Hindlimb muscle (tissue), 1 donor: ENCODE measurements at places on chromosomes 4 and X.
A peak's percentile ranks its signal among the peaks of the same experiment; 100 is the strongest.

DNA sequence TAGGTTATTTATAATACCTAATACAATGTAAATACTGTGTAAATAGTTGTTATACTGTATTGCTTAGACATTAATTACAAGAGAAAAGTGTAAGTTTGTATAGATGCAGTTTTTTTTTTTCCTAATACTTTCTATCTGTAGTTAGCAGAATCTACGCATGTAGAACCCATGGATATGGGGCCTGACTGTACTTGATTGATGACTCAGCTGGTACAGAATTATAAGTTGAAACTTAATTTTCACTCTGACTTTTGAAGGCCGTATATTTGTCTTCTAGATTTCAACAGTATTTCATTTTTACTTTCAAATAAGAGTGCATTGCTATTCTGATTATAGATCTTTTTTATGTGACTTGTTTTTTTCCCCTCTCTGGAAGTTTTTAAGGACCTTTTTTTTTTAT, 30.8 kb upstream of the NDUFC1 start:
- no peak for DNase-seq

DNA sequence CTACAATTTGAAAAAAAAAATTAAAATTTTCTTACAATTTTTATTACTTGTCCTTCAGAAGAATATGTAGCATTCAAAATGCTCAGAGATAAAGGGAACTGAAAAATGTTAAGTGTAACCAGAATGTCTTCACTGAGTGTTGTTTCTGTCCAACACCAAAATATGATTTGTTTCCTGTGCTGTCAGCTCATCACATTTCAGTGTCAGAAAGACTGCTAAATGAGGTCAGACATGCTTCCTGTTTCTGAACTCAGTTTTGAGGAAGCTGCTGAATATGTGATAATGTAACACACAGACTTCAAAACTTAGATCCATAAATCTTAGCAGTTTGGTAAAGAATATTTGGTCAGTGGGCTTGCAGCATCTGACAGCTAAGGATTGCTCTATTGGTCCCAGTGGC, 1849.7 kb downstream of the PCDH7 start:
- DNase-seq, result peak; percentile 4

DNA sequence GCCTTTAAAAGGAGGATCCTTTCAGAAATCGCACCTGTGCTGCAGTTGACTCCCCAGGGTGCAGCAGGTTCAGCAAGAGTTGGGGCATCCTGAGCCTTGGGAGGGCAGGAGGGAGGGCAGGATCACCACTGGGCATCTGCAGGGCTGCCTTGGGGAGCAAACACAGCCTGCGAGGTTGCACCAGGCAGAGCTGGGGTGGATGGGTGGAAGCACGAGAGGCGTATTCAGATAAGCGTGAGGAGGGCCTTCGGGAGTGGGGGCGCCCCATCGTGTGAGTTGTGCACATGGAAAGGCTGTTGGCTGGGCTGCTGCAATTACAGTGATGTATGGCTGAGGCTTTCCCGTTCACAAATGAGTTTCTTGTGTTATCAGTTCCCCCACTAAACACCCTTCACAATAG, 55.5 kb downstream of the PSAPL1 start:
- DNase-seq, result no peak

DNA sequence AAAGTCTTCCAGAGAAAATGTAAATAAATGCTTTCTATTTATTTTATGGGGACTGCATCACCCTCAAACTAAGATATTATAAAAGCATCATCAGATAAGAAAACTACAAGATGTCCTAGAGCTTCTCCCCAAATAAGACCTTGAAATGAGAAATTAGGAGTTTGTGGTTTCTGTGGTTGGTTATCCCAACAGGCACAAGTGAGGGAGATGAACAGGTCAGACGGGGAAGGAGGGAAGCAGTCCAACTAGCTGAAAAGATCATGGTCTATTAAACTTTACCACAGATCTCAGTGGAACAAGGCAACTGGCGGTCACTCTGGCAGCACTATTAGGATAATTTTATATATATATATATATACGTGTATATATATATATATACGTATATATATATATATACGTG, 319.3 kb upstream of the GRID2 start:
- no peak for DNase-seq

DNA sequence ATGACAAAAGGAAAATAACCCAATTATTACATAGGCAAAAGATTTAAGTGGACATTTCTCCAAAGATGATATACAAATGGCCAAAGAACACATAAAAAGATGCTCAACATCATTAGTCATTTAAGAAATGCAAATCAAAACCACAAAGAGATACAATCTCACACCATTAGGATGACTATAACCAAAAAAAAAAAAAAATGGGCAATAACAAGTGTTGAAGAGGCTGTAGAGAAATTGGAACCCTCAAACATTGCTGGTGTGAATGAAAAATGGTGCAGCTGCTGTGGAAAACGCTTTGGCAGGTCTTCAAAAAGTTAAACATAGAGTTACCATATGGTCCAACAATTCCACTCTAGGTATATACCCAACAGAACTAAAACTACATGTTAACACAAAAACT, 5.6 kb upstream of the PRDX4 start:
- DNase-seq, result no peak

DNA sequence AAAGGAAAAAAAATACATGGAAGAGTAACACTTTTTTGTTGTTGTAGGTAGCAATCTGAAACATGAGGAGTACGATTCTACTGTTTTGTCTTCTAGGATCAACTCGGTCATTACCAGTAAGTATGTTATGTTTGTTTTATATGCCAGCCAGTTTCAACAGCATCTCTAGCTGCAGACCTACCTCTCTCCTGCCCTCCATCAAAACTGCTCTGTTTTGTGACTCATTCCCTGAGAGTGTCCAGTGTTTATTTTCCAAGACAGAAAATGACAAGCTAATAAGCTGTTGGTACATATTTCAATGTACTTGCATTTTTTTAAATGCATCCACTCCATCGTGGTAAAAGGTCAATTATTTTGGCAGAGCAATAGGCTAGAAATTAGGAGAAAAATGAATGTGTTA, 347 bp downstream of the AMTN start:
- DNase-seq, result no peak

GRCh38 chrX:7059859-7060258, 87.7 kb upstream of the STS start:
- DNase-seq, result no peak

DNA sequence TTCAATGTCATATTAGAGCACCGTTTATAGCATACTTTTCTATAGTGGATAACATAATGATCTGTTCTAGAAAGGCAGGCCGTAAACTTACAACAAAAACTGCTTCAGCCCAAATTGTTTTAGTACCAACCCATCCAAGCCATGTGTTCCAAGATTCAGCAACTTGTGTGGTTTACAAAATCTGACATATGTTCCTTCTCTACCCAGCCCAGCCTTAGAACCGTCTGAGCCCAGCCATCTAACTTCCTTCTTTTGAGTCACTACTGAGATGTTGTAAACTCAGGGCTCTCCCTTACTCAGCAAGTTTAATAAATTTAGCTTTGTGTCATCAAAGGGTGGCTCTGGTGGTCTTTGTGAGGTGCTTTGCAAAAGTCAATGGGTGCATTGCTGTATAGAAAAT, 32.4 kb upstream of the REPS2 start:
- no peak for DNase-seq

DNA sequence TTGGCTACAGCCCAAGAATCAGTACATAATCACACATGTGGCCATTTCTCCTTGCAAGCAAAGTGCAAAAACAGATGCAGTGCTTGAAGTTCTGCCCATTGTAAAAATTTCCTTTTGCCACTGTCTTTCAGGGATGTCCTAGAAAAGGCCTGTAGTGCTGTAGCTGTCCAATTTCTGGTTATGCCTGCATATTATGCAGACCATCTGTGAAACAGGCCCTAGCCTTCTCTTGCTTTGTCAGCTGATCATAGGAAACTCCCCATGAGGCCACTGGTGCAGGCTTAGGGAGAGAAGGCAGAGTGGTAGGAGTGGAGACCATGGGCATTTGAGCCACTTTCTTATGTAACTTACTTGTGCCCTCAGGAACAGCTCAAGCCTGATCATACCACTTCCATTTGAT, 130.4 kb upstream of the GABRA2 start:
- no peak for DNase-seq

GRCh38 chr4:682490-683172, 6.3 kb downstream of the SLC49A3 start:
- no peak for DNase-seq

- DNase-seq, result peak; percentile 36
These were observed 34.7 kb downstream of the LUZP4 start for GRCh38 chrX:115324194-115324593.

DNA sequence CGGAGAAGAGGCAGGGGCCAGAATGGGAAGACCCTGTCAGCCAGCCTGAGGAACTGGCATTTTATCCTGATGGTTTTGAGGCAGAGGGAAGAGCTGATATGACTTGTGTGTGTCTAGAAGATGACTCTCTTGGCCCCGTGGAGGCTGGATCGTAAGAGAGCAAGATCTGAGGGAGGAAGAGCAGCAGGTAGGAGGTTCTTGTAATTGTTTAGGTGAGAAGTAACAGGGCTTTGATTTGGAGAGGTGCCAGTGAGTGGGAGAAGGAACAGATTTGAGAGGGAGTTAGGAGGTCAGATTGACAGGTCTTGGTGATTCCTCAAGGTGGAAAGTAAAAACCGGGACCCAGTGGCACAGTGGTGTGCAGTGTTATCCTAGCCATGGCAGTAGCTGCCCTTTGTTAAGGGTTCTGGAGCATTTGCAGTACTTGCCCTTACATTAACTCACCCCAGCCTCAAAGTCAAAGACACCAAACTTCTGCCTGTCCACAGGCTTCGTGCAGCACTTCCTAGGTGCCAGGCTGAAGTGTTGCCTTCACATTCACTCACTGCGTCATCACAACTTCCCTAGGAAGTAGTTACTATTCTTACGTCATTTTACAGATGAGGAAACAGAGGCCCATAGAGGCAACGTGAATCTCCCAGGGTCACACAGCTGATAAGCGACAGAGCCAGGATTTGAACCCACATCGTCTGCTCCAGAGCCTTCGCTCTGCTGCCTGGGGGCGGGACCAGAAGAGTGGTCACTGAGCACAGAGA, 23.7 kb downstream of the RTL5 start:
- no peak for DNase-seq

GRCh38 chr4:7801001-7801400, 138.7 kb downstream of the AFAP1 start:
- no peak for DNase-seq

- no peak for DNase-seq
These were observed 18.7 kb upstream of the GALNTL6 start for GRCh38 chr4:171794528-171794927.

DNA sequence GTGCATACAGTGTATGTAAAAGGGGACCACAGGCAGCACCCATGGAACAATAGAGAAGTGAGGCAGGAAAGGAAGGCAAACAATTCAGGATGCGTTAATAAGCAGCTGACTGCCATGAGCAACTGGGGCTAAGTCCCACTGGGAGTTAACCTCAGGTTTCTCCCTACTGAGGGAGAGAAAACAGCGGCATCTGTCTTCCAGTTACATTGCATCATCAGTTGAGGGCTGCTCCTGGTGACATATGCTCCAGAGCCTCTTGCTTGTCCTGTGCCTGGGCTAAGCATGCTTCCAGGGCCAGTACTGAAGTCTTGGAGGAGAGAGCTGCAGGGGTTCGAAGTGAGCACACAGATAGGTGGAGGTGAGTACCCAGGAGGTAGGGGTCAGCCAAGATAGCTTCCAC, 24.3 kb downstream of the RAI2 start:
- no peak for DNase-seq

GRCh38 chr4:176638992-176639391, 153.7 kb downstream of the VEGFC start:
- DNase-seq, result no peak

DNA sequence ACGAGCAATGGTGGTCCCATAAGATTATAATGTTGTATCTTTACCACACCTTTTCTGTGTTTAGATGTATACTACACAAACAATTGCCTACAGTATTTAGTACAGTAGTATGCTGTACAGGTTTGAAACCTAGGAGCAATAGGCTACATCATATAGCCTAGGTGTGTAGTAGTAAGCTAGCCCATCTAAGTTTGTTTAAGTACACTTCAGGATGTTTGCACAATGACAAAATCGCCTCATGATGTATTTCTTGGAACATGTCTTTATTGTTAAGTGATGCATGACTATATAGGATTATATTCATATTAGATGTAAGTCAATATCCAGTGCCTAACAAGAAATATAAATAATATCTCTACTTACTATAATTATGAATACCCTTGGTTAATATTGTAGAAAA, 104.6 kb downstream of the SLC10A6 start:
- no peak for DNase-seq

DNA sequence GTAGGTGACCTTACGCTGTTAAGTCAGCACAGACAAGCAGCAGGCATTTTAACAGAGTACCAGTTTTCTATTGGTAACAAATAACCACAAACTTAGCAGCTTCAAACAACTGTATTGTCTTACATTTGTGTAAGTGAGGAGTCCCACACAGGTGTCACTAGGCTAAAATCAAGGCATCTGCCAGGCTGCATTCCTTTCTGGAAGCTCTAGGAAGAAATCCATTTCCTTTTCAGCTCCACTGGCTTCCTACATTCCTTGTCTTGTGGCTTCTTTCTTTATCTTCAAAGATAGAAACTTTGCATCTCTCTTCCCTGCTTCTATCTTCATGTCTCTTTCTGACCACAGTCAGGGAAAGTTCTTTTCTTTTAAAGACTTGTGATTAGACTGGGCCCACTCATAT, 139.9 kb downstream of the TMEM144 start:
- DNase-seq, result no peak

DNA sequence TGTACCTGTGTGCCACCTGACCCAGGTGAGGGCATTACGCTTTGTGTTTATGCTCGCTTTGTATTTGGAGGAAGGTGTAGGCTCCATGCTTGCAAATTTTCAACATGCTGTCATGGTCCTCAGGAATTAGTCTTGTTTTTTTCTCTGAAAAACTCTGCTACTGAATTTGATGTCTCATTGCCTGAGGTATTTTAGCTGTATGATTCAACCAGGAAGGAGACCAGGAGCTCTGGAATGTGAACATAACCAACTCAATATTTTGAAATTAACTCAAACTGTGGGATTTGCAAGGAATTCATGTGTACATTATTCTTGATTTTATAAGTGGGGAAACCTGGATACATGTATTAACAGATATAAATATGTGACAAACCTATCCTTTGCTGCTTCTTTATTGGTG, 134.1 kb downstream of the SLC4A4 start:
- DNase-seq, result no peak

DNA sequence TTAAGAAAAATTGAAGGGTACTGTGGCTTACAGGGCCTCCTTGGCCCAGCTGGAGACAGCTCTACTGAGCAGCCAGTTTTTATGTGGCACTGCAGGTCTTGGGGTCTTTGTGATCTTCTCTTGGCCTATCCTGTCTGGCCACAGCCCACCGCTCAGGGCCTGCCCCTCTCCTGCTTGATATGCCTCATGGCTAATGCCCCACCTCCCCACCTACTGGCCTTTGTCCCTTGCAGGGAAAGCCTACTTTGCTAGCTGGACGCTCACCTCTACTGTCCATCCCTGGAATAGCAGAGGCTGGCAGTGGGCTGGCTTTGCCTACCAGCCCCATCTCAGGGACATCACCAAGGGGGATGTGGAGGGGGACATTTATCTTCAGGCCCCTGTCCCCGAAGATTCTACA, 134.1 kb downstream of the PJA1 start:
- no peak for DNase-seq
